Fibroblast of skin of right quadriceps (primary cell): ENCODE measurements at places on chromosomes 12 and 14.

GRCh38 chr14:59371771-59372170 lies 93.4 kb downstream of the GPR135 start:
- DNase-seq = no peak

DNA sequence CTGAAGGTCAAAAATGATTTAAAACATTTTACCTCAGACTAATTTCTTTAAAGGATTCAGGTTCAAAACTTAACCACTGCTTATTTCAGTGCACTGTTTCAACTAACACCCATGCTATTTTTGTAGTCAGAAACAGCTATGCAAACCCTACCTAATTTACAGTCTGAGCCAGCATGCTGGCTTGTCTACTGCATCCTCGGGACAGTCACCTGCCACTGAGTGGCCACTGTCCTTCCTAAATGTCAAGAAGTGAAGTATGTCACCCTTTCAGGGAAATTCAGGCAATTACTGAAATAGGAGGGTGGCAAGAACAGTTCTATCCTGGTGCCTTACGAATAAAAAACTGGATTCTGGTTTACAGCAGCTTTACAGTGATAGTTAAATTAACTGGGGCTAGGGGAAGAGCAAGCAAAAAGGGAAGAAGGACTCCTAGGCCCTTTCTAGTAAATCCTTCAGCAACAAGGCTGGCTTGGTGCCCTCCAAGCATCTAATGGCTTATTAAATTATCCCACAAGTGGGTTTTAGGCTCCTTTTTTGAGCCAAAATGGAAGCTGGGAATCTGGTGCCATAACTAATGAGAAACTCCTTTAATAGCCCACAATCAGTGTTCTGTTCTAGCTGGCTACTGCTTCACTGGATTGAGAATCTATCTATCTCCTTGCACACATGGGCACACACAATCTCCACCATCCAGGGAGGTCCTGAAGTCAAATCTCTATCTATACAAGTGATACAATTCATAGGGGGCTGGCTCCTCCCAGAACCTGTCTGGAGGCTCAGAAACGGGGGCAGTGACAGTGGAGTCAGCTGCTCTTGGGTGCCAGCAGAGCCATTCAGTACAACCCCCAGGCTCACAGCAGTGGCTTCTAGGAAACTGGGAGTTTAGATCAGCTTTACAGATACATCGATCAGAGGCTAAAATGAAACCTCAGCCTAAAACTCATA lies 43.4 kb downstream of the SH2B3 start:
- DNase-seq = no peak

DNA sequence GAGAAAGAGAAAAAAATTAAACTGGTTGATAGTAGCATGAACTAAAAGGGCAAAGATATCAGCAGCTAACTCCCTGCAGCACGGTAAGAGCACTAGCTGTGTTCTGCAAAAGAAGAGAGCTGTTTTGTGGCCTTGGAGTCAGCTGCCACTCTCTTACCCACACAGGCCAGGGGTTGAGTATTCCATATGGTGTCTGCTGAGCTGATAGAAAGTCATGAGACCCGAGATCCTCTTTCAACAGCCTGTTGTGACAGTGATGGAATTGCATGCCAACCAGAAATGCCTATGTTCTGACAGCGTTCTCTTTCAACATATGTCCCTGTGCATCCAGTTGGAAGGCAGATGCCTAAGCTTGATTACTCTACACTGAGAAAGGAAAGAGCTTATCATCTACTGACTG lies 39.9 kb downstream of the TMTC1 start:
- DNase-seq = peak; percentile 81

- no peak for DNase-seq
Measured at GRCh38 chr12:49294086-49294803, 702 bp upstream of the PRPH start.

DNA sequence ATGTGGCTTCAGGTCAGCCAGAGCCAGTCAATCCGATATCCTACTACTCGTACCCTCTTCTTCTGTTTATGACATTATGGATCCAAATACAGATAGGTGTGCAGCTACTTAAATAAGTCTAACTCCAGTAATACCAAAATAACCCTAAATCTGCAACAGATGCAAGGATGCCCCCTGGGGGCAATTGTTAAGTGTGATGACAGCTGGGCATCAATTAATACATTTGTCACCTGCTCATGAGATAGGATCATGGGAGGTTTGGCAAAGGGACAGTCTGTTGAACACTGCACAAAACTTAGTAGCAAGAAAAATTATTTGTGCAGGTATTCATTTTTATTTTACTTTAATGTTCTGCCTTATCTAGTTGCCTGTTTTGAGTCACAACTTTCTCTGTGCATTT lies 83.2 kb downstream of the SLC38A6 start:
- DNase-seq = no peak

DNA sequence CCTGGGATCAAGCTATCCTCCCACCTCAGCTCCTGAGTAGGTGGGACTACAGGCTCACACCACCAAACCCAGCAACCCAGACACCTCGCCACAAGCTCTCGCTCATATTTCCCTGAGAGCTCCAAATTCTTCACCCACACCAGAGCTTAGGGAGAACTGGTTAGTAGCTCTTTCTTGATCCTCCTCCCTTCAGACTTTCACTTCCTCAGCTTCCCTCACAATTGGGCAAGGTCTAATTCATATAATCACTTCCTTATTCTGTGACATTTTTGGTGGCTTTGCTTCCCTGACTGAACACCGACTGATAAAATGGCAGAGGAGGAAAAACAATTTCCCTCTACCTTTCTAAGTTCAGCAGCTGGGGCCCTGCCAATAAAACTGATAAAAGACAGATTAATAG lies 88.5 kb downstream of the GXYLT1 start:
- DNase-seq = no peak

DNA sequence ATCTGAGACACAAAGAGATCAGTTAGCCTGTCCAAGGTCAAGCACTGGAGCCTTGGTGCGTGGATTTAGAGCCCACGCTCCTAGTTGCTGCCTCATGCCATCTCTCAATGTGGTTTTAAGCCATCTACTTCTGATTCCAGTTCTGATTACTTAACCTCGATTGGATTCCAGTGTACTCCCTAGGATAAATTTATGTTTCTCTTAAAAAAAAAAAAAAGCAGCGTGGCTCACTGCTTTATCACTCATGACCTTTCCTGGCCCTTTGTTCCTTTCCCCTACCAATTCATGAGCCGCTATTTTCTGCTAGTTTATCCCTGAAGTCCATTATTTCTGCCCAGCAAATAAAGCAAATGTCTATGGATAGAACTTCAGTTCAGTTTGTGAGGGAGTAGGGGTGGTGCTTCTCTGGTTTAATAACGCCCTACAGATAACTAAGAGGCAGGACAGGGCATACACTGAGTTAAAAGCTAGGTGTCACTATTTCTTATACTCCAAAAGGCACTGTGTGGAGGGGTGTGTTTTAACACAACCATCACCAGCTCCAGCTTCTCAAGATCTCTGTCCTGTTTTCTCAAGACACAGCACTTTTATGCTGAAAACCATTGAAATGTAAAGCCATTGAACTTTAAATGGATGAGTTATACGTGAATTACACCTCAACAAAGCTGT lies 9.8 kb upstream of the PARP11 start:
- DNase-seq = peak; percentile 8

DNA sequence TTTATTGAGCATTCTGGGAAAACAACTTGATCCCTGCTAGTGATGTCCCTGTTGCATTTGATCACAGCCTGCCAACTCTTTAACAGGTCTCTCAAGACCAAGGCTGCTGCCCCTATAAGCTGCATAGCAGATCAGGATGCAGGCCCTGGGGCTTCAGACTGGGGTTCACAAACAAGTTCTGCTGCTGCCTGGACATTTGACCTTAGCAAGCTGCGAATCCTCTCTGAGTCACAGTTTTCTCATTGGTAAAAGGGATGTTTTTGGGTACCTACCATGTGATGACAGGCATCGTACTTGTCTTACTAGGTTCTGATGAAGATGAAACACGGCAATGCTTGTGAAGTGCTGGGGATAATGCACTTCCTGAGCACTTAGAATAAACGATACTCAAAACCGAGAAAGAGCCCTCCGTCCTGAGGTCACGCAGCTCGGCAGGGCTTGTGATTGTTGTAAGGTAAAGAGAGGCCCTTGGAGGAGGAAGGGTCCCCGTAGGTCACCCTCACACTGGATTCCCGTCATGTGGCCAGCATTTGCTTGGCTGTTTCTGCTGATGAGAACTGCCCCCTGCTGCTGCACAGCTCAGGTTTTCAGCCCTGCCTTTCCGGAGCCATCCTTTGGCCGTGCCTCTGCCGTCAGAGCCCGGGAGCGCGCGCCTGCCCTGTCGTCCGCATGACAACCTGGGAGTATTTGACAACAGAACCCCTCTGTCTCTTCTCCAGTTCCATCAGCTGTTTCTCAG lies 39.1 kb downstream of the TSPAN9 start:
- no peak for DNase-seq

DNA sequence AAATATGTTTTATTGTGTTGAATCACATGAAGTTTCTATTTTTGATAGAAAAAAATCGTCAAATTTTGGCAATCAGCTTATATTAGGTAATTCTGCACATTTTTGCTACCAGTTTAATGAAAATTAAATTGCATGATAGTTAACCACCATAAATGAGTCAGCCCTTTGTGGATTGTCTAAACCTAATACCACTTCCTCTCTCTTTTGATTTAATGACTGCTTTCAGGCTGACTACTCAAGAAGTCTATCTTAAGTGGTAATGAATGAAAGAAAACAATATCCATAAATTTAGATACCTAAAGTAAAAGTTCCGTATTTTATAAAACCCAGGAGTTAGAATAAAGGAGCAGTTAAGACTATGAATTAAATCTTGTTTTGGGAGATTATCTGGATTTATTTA lies 450.5 kb downstream of the TMEM117 start:
- peak; percentile 43 for DNase-seq

- DNase-seq = no peak
Measured at GRCh38 chr12:67419810-67420209, 150.7 kb downstream of the CAND1 start.

GRCh38 chr12:53365245-53365904 lies 14.6 kb upstream of the SP1 start:
- no peak for DNase-seq
